WTC11 (cell line): ENCODE measurements at places on chromosomes 11 and 22.

- no peak for DNase-seq
Observed at GRCh38 chr22:29209624-29209929, 3.9 kb downstream of the EMID1 start.

DNA sequence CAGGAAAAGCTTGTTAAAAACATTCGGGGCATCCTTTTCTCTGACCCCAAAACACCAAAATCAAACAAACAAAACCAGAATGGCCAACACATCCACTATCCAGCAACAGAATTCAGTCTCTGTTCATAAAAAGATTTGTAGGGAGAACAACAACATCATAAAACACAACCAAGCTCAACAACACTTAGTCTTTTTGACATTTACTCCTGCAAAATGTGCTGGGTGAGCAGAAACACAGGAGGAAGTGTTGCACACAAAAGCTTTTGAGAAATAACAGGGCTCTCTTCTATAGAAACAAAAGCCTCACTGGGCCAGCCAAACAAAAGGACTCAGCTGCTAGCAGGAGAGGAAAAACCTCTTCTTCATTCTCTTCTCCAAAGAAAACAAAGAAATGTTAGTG, 736.0 kb upstream of the CCDC90B start:
- no peak for DNase-seq

GRCh38 chr22:49951986-49952896, 8.3 kb upstream of the PIM3 start:
- DNase-seq: no peak

DNA sequence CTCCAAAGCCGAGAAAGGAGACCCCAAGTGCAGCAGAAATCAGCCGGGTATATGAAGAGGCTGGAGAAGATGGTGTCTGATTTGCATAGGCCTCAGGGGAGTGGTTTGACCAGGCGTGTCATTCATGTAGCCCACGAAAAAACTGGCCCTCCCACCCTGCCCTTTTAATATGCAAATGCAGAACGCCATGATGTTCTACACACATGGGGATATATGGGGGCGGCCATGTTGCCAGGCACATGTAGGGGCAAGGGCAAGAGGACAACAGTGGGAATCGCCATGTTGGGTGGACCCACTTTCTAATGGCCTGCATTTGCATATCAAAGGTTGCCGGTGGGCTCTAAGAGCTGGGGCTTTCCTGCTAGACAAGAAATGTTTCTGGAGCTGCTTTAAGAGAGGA, 86.4 kb downstream of the ISX start:
- peak; percentile 22 for DNase-seq

GRCh38 chr22:43292630-43293018, 50.5 kb downstream of the SCUBE1 start:
- no peak for DNase-seq

- DNase-seq: no peak
Observed at GRCh38 chr11:69153661-69154060, 2.1 kb upstream of the SMIM38 start.

DNA sequence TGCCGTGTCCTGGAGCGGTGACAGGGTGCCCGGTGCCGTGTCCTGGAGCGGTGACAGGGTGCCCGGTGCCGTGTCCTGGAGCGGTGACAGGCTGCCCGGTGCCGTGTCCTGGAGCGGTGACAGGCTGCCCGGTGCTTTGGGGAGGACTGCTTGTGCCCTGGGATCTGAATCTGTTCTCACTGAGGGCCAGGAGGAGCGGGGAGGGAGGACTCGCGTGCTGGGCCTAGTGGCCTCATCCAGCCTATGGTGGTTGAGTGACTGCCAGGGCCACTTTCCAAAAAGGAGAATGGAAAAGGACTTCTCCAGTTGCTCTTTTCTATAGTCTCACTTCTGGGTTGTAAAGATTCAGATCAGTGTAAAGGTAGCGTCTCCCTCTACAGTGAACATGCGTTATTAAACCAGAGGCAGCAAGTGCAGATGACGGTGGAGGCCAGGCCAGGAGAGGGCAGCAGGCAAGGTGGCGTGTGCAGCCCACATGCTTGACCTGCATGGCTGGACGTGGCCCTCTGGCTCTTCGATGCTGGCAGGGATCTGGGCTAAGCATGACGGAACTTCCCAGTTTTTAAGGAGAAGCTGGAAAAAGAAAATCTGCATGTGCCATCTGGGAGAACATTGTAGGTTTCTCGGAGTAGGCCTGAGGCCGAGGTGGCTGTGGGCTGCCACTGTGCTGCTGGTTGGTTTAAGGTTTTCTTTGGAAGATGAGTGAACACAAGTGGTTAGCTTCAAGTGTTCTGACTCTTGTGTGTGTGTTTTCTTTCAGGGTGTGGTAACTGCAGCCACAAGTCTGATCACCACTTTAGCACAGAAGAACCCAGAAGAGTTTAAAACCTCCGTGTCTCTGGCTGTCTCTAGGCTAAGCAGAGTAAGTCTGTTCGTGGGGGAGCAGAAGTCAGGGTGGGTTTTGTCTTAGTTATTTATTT, 55.0 kb downstream of the AP2A2 start:
- no peak for DNase-seq

- no peak for DNase-seq
Observed at GRCh38 chr11:124199702-124200101, 16.6 kb downstream of the OR10D3 start.

DNA sequence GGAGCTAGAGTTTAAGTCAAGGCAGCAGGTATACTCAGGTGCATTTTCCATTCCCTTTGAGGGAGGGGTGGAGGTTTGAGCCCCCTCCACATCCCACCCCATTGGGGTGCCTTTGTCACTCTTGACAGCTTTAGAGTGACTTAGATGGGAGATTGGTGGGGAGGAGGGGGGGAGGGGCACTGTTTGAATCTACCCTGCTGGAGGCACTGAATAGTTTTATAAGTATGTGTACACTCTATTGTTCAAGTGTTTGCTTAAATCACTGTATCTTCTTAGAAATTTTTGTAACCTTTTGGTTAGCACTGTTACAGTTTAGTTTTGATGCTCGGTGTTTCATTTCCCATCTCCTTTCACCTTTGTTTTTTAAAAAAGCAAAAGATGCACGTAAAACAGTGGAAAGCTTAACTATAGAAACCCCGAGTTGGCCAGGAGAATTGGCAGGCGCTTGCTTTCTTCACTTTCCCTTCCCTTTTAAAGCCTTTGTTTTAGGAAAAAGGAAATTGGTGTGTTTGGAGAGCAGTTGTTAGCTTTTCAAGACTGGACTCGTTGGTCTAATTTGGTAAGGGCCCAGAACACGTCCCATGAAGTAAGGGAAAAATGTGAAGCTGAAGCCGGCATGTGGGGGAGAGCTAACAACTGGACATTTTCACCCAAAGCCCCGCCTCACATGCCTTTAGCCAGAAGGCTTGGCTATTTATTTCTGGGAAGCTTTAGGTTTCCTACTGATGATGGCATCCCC, 42.8 kb downstream of the TNRC6B start:
- DNase-seq: no peak

DNA sequence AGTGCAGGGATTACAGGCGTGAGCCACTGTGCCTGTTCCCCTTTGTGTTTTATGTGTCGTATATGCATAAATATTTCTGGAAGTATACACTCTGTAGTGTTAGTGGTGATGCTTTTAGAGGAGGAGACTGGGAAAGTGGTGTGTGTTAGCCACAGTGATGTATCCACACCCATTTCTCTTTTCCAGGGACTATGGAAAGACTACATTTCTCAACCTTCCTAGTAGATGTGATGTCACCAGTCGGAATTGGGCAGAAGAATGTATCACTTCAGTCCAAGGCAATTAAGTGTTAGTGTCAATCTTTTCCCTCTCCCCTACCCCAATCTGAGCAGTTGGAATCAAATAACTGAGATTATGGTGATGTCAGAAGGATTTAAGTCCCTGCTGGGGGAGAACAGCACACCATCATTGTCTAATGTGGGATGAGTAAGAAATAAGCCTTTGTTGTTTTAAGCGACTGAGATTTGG, 5.8 kb upstream of the ATG16L2 start:
- DNase-seq: no peak

- DNase-seq: no peak
Observed at GRCh38 chr11:114148013-114148382, 88.5 kb downstream of the ZBTB16 start.

DNA sequence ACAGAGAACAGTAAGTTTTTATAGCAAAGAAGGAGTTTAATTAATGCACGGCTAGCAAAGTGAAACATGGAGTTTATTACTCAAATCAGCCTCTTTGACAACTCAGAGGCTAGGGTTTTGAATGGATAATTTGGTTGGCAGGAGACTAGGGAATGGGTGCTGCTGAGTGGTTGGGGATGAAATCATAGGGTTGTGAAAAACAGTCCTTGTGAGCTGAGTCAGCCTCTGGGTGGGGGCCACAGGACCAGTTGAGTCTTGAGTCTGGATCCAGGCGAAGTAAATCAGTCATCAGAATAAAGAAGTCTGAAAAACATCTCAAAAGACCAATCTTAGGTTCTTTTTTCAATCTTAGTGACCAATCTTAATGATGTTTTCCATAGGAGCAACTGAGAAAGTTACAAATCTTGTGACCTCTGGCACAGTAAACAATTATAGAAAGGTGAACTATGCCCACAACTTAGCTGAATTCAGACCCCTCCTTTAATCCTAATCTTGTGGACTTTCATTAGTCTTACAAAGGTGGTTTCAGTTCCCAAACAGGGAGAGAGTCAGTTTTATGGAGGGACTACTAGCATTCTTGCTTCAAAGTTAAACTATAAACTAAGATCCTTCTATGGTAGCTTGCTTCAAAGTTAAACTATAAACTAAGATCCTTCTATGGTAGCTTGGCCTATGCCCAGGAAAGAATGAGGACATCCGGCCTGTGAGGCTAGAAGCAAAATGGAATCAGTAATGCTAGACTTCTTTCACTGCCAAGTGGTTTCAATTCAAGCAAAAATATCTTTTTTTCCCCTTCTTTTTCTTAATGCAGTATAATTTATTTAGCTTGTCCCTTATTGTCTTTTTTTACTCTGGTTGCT, 84.5 kb downstream of the AASDHPPT start:
- no peak for DNase-seq

DNA sequence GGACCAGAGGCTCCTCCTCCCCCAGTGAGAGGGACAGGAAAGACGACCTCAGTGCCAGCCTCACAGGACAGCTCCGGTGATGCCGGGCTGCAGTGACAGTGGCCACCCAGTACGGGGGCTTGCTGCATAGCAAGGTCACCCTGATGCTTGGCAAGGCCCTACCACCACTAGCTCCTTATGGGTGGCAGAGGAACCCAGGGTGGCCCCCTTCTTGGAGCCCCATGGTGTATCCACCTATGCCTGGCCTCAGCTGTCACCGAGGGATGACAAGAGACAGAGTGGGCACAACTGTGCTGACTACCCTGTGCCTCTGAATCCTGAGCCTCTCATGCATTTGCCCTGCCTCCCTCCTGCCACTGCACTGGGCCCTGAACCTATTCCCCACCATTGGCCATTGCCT, 809.2 kb downstream of the TBC1D22A start:
- DNase-seq: no peak

DNA sequence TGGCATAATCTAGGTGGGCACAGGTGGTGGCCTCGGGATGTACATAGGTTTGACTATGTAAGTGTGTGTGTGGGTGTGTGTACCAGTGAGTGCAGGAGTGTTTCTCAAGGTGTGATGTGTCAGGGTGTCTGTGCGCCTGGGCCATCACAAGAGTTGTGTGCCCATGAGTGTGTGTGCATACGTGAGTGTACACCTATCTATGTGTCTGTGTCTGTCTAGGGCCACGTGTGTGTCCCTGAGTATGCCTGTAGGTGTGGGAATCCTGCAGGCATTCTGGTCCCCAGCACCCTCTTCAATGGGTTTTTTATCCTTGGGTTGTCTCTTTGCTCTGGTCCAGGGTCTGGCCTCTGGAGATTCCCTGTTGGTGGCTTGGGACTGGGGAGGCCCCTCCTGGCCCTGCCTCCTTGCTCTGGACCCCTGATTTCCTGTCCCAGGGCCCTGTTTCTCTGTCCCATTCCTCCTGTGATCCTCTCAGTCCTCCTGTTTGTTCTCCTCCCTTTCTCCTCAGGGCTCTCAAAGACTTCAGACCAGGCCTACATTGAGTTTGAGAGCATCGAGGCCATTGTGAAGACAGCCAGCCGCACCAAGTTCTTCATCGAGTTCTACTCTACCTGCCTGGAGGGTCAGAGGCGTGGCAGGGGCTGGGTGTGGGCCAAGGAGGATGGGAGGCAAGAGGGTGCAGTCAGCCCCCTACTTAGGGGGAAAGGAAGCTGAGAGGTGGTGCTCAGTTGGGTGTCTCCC, 9.4 kb downstream of the INPPL1 start:
- DNase-seq: no peak

DNA sequence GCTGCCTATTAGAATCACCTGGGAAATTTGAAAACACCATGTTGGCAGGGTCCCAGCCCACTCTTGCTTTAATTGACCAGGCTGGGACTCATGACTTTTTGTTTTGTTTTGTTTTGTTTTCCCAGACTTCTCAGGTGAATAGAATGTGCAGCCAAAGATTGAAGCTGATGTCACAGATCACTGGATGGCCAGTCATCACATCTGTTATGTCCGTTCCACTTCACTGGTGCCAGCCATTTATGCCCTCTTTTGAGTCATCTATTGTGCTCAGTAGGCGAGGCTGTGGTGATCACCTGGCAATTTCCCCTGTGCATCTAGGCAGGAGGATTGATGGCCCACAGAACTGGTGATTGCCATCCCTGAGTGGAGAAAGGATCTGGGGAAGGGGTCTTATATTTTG, 297.3 kb downstream of the INSC start:
- DNase-seq: no peak

DNA sequence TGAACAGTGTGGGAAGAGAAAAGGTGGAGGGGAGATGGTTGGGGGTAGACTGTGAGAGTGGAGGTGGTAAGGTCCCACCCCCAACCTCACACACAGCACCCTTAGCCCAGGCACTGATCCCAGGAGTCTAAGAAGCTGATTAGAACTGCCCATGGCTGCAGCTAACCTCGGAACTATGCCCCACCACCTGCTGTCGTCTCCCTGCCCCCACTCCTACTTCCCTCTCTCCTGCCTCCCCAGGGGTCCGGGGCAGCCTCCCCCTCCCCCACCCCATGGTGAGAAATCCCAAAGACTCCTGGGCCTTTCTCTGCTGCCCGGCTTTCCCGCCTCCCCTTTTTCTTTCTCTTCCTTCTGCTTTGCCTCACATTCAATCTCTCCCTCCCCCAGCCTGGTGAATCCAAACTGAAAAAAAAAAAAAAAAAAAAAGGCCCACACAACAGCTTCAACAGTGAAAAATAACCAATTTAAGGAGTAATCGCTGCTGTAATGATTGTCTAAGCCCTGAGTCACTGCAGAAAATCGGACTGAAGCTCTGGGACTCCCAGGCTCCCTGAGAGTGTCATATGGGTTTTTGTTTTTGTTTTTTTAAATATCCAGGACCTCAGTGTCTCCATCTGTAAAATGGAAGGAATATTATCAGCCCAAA, 9.6 kb upstream of the TP53I11 start:
- DNase-seq: no peak

GRCh38 chr11:94786264-94787126, 18.3 kb downstream of the AMOTL1 start:
- peak; percentile 51 for DNase-seq

DNA sequence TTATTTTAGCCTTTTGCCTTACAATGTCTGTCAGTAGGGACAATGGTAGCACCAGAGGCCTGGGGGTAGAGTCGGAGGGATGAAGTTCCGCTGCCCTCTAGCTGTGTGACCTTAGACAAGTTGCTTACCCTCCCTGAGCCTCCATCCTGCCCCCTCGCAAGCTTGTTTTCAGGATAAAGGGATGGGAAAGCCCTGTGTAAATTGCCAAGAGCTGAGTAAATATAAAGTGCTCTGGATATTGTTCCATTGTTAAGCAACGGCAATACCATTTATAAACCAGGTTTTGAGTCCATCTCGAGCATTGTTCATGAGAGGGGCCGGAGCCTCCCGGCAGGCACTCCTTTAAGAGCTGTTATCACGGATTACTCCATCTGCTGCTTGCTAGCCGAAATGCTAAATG, 72.9 kb downstream of the ZBTB16 start:
- no peak for DNase-seq
